EH (cell line): ENCODE measurements at places on chromosomes 1 and 21.

DNA sequence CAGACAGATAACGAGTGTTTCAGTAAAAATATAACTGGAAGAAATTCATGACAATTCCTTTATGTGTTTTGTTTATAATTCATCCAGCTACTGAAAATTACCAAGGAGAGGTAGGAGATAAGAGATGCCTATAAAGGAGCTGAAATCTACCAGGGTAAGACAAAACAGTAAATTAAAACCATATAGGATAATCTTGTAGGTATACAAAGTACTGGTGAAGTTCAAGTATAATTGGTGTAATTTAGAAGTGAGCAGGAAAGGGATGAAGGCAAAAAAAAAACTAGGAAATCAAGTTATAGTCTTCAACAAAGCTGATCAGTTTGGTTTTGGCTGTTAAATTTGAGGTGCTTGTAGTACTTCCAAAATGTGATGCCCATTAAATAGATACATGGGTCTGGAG, 1.2 kb upstream of the WARS2 start:
- DNase-seq = no peak

- peak; percentile 72 for DNase-seq
These were observed 101.6 kb upstream of the RUNX1 start for GRCh38 chr21:35150562-35151226.

DNA sequence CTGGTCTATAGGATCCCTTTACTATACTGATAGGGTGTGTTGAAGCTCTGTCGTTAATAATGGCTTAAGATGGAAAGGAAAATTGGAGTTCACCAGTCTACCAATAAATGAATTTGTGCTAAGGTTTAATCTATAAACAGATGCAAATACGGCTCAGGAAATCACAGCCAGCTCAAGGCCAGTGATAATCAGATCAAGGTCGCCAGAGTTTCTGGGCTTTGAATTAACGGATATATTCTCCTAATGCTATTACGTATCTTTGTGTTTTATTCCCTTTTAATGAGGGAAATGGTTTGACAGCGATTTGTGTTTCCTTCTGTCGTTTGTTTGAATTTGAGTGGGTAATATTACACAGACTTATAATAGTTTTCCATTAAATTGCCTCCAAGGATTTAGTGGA, 279.6 kb downstream of the BACH1 start:
- no peak for DNase-seq

GRCh38 chr1:44050261-44050660, 19.0 kb upstream of the SLC6A9 start:
- DNase-seq = no peak

DNA sequence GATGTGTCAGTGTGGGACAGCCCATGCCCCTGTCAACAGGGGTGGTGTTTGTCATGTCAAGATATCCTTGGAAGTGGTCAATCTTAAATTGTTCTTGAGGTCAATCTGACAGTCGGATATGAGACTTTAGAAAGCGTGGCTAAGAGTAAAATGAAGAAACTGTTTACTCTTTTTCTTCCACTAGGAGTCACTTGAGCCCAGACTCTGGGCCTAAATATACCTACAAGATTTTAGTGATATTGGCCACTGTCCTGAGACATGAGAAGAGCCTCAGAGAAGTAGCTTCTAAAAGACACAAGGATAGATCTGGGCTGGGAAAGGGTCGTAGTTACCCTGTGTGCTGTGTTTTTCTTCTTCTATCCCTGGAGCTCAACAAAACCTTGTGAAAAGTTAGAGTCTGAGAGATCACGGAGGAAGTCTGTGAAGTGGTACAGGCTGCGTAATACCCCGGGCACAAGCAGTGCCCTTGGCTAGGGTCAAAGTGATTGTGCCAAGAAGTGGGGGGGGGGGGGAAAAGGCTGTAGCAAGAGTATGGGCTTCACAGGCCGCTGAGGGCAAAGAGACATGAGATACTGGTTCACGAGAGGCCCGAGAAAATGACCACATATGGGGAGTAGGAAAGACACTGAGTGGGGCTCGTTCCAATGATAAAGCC, 355.2 kb upstream of the GREM2 start:
- peak; percentile 35 for DNase-seq

GRCh38 chr1:111647736-111648135, 28.1 kb downstream of the RAP1A start:
- no peak for DNase-seq

DNA sequence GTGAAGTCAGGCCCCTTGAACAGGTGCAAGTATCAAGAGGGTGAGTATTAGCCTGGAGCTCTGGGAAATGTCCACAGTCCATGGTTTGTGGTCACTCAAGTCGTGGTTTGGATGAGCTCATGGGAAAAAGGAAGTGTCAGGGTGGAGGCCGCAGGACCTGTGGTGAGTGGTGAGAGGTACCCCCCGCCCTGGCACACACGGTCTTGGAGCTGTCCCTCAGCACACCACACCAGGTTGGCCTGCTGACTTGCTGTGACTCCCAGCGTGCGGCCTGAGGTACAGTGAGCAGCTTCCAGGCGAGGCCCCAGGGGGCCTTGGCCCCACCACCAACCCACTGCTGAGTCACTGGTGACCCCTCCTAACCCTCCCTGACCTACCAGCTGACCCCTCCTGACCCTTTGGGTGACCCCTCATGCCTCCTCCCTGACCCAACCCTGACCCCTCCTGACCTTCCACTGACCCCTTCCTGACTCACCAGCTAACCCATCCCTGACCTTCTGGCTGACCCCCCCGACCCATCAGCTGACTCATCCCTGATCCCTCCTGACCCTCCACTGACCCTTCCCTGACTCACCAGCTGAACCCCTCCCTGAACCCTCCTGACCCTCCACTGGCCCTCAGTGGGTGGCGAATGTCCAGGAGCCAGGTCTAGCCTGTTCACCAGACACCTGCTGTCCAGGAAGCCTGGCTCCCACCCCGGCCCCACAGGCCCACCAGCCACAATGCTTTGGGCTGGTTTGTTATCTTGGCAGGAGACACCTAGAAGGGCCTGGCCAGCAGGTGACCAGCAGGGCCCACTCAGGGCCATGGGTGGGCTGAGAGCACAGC, 34.8 kb upstream of the RNF187 start:
- DNase-seq = no peak

- no peak for DNase-seq
These were observed 11.2 kb downstream of the MINDY1 start for GRCh38 chr1:150995460-150995859.

GRCh38 chr1:240813720-240814119, 201.8 kb upstream of the GREM2 start:
- no peak for DNase-seq

- no peak for DNase-seq
These were observed 97.1 kb downstream of the DUSP10 start for GRCh38 chr1:221644663-221645258.

GRCh38 chr21:40421121-40421520, 425.8 kb downstream of the DSCAM start:
- DNase-seq = no peak

GRCh38 chr1:160963521-160963920, 8.9 kb upstream of the ITLN2 start:
- DNase-seq = no peak

DNA sequence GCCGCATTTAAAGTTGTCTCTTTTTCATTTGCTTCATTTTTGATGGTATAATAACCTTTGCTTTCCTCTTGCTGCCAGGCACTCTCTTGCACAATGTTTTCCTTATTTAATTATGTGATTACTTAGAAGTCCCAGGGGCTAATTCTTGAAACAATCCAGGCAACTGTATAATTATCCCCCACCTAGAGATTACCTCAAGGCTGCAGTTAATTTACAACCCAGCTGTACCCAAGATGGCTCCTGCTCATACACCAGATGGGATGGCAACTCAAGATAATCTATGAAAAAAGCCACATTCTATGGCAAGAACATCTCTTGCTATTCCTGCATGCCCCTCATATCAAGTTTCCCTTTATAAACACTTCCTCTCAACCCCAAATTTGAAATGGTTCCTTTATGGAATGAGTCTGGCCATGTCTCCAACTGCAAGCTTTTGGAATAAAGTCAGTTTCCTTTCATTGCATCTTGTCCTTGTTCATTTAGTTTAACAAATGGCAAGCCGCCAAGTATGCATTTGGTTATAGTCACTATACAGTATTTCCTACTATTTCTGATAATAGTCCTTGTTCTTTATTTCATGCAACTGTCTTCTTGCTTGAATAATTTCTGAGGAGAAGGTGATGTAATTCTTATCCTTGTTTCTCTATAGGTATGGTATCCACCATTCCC, 1042.6 kb downstream of the PLA2G4A start:
- no peak for DNase-seq

DNA sequence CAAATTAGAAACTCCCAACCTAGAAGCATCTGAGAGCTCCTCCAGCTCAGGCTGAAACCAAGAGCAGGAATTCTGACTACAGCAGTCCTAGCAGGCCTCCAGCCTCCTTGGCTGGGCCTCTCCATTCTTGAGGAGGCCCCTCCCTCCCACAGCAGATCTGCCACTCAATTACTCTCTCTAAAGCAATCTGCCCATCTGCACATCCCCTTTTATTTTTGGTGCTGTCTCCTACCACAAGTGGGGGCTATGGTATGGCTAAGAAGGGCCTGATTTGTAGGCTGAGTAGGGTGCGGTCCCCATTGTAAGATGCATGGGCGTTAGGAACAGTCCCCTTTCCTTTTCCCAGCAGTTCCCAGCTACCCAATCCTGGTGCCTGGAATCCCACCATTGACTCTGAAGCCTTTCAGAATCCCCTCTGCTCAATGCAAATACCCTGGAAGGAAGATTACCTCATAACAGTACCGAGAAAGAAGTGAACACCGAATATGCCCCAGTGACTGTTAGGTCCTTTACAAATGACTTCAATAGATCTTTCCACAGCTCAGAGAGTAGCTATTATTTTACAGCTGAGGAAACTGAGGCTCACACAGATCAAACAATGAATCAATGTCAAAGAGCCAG, 11.6 kb upstream of the TTC39A start:
- peak; percentile 16 for DNase-seq

GRCh38 chr1:74673351-74674111, at the start of gene ERICH3:
ERICH3 (minus strand) TSS chr1:74673792; CDS start chr1:74673519, 273 bp downstream.
- no peak for DNase-seq

- DNase-seq = peak; percentile 46
These were observed 55.4 kb downstream of the ALPL start for GRCh38 chr1:21564521-21565095.

GRCh38 chr1:155136748-155137147, 1.1 kb downstream of the SLC50A1 start:
- no peak for DNase-seq

GRCh38 chr1:54400329-54400728, 5.9 kb downstream of the SSBP3 start:
- no peak for DNase-seq

DNA sequence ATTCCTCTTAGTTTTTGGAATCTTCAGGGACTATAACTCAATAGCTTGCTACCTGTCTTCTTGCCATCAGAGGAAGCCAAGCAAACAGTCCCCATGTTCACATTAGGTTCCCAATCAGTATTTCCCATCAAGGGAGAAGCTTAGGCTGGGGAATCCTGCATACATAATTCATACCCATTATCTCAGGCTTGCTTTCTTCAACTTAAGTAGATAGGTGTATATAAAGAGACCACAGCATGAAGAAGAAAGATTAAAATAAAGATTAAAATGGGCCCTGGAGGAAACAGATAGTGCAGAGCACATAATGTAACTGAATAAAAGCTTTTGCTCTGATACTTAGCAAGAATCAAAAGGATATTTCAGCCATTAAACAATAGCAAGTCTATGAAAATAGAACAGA, 29.0 kb upstream of the KCNK1 start:
- DNase-seq = no peak

DNA sequence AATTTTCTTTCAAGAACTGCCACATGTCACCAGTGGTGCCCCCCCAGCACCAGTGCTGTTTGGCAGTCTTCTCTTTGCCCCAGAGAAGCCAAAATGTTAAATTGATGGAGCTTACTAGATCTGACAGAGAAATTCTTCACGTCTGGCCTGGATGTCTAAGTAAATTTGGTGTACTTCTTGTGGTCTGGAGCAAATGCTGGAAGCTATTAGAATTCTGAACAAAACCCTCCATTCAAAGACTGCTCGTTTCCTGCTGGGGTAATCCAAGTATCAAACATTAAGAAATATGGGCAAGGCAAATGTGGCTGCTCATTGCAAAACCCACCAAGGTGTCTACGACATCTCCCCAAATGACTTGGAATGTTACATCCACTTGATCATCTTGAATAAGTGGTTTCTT, 92.3 kb downstream of the ROR1 start:
- no peak for DNase-seq

- peak; percentile 69 for DNase-seq
These were observed 33.6 kb downstream of the NUAK2 start for GRCh38 chr1:205287767-205288559.

GRCh38 chr1:42034426-42034825, 115.7 kb upstream of the HIVEP3 start:
- DNase-seq = no peak

GRCh38 chr1:9246215-9246614, 11.6 kb downstream of the H6PD start:
- DNase-seq = no peak

DNA sequence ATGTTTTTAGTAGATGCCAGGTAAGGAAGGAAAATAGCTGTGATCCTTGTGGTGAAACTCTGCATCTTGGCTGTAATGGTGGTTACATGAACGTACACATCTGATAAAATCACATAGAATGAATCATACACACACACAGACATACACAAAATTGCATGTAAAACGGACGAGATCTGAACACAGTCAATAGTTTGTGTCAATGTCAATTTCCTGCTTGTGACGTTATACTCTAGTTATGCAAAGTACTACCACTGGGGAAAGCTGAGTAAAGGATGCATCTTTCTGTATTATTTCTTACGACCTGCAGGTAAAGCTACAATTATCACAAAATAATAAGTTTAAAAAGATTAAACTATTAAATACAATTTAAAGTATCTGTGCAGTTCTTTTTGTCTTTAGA, 493.7 kb upstream of the ZP4 start:
- no peak for DNase-seq

DNA sequence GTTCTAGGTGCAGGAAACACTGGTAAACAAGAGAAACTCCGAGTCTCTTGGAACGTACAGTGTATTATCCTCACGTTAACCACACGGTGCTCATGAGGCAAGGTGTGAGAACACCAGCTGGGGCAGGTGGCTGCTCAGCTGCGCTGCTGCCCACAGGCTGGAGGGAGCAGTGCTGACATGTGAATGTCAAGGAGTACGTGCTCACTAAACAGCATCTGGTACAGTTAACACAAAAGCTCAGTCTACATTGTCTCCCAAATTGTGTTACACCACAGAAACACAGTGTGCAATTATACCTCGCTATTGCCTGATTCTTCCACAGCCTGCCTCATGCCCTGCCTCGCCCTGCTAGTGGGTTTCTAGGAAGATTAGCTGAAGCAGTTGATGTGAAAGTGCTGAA, 138.4 kb downstream of the GLIS1 start:
- no peak for DNase-seq
